ENCODE measurements at places on chromosomes 11 and 22.
A peak's percentile ranks its signal among the peaks of the same experiment; 100 is the strongest.

DNA sequence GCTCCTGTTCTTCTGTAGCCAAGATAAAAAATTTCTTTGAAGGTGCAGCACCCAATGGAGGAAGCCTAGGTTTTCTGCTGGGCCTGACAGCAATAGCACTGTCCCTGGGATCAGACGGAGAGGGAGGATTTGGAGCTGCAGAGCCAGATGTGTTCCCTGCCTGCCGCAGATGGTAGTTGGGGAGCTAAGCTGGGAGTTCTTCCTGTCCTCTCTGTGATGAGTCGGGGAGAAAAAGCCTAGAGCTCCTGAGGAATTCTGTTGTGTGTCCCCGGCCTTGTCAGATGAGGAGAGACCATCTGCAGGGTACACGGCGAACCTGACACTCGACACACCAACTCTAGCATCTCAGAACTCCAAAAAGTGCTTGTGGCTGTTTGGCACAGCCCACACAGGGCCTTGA is 103.8 kb upstream of the CRYBB3 start:
- DNase-seq, result no peak

DNA sequence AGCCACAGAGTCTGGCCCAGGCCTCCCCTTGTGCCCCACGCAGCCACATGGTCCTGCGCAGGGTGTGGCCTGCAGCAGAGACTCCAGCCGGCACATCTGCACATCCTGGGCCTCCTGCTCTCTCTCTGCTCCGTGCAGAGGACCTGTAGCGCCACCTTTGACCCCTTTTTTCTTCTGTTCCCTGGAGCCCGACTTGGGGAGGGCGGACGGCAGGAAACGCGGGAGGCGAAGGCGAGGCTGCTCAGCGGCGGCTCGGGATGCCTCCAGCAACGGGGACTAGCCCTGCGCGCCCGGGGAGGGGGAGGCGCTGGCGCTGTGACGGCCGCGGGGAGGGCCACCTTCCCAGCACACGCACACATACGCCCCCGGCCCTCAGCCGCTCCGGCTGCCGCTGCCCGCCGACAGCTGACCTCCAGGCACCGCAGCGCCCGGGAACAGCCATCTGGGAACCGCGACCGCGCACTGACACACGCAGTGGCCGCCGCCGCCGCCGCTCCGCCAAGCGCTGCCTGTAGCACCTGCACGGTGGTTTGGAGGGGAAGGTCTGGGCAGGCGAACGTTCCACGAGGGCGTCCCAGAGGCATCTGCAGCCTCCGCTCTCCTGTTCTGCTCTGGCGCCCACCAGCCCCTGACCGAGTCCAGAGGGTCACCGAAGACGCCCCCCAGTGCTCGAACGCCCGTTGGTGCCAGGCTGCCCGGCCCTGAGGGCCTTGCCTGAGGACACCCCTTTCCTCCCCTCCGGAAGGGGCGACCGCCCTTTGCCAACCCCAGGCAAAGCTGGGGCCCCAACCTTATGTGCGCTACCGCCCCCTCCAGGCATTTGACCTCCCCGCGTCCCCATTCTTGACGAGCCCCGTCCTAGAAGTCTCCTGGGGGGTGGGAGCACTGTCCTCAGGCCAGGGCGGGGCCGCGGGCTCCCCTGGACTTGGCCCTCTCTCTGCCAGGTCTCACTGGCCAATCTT is 16.9 kb upstream of the C22orf42 start:
- no peak for DNase-seq

DNA sequence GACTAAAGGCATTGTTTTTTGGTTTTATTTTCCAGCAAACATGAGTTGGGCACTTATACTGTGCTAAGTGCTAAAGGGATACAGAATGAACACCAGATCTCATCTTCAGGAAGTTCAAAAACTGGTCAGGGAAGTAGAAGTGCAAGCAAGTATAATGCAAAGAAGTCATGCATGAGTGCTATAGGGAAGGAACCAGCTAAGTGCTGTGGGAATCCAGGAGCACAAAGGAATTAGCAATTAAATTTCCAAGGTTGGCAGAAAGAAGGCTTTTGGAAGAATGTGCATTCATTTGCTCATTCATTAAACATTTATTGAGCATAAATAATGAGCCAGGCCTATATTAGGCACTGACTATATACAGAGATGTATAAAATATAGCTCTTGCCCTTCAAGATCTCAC is 143.7 kb upstream of the ARHGAP42 start:
- DNase-seq, result no peak

DNA sequence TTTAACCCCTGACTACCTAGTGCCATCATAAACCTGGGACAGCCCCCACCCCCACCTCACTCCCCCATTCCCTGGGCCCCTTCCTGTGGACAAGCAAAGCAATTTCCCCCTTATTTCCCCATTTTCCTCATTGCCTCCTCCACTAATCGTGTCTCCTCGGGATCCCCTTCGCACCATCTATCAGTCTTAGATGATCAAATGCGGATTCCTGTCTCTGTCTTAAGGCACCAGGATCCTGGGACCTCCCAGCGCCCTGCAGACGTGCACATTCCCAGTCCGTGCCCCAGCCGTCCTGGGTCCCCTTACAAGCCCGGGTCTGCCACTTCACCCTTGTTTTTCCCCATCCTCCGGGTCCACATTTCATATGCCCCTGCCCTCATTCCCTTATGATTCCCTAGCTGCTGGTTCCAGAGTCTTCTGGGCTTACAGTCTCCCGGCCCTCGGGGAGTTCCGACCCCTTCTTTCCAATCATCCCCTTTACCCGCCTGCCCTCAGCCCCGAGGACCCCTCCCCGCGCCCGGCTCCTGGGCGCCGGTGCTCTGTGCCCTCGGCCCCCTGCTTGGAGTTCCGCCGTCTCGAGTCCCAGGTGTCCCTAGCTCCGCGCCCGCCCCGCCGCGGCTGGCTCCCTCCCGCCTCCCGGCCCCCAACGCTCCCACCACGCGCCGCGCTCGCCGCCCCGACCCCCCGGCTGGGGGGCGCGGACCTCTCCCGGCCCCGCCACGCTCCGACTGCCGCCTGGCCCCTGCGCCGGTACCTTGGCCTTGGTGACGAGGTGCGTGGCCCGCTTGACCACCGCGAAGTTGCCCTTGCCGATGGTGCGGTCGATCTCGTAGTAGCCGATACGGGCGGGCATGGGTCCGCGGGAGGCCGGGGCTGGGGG is 599 bp downstream of the SIK3 start:
- no peak for DNase-seq

DNA sequence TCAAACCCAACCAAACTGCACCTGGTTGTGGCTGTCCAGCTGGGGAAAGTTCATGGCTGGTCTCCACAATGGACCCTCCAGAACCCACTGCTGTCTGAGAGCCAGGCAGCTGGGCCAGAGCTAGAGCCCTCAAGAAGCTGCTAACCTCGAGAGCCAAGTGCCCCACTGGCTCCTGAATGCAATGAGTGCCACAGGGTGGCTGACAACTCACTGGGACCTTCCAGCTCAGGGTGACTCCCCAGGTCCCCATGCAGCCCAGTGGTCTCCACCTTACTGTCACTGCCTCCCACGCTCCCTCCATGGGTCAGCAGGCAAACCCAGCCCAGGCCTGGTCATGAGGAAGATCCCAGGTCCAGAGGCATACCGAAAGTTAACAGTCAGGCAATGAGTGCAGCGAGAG is 8.0 kb upstream of the CHST1 start:
- no peak for DNase-seq

GRCh38 chr11:18137186-18137800 is 4.9 kb downstream of the MRGPRX3 start:
- no peak for DNase-seq

- DNase-seq, result no peak
These were observed 751 bp downstream of the FIBIN start for GRCh38 chr11:26994631-26995095.

DNA sequence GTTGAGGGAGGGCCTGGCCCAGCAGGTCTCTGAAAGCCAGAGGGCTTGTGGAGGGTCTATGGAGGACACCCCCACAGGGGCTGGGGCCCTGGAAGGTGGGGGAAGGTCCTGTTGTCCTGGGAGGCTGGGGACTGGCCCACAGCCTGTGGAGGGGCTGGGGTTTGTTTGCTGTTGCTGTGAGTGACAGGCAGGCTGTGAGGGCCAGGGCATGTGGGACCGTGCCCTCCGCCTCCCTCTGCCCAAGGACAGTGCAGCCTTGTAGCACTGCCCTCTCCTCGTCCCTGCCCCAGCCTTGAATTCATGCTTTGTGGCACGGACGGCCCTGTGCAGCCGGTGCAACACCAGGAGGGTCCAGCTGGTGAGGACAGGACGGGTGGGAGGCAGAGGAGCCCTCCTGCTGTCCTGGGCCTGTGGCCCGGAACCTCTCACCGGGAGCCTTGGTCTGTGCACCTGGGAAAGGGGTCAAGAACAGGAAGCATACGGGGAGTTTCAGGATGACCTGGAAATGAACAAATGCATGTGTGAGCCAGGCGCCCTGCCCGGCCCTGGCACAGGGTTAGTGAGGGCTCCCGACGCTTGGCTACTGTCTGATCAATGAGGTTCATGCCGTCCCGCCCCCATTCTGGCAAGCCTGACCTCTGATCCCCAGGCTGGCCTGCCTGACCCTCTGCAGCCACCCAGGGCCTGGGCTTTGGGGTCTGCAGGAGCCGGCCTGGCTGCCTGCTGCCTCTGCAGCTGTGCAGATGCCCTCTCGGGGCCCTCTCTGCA is 37.4 kb upstream of the PRODH start:
- DNase-seq, result no peak

DNA sequence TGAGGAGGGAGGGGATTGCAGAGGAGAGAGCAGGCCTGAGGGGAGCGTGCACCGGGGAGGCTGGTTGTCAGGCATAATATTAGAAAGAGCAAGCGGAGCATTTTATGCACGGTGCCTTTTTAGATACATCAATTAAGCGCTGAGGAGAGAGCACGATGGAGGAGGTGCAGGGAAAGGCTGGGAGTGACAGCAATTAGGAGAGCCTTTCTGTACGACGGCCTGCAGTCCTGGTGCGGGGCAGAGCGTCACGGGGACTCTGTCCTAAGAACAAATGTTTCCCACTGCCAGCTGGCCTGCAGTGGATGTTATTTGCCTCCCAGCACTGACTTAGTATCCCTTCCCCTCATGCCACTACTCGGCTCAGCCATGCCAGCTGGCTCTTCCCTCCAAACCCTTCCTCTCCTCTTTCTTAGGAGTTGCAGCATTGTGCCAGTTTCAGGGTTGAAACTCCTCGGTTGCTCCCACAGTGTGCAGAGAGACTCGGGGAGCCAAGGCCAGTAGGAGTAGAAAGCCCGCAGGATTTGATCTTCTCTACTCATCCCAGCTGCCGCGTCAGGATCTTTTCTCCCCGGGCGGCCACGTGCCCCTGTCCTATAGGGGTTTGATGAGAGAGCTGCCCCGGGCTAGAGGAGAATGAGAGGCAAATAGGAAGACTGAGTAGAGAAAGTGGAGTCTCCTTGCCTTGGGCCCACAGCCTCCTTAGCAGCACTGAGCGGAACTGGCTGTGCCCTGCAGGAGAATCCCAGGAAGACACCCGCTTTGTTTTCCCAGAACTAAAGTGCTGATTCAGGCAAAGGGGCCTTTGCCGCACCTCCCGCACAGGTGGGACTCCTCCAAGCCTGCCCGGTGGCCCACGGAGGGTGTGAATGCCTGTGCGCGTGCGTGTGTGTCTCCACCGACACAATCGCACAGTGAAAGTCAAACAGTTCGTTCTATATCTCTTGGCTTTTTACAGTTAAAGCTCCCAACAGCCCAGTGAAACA is 875.3 kb downstream of the NTM start:
- DNase-seq, result no peak

GRCh38 chr11:72730737-72731136 is 21.5 kb downstream of the ARAP1 start:
- DNase-seq, result no peak

GRCh38 chr22:28009272-28009827 is 90.3 kb upstream of the PITPNB start:
- peak; percentile 90 for DNase-seq

DNA sequence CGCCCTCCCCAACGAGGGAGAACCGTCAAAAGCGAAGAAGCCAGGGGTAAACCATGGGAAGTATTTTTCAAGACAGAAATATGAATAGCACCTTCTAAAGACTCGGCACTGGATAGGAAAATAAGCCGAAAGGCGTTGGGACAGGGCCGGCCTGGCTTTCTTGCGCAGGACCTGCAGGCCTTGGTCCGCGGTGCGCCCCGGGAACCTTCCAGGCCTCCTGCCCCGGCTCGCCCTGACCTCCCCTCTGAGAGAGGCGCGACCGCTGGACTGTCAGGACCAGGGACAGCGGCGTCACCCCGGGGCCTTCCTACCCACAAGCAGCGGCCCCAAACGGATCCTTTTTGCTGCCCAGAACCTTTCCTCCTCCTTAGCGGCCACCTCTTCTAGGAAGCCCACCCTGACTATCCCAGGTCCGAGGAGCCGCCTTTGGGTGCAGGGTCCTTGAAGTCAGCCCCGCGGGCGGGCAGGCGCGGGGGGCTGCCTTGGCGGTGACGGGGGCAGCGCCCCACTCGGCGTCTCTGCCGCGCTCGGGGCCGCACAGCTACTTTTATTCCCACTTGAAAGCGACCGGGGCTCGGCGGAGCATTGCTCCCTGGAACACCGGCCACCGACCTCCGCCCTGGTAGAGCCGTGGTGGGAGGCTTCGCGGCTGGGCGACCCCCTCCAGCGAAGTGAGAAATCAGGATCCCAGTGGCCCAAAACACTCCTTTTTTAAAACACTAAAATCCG is 650 bp upstream of the MAPK11 start:
- peak; percentile 72 for DNase-seq

Data from cardiac fibroblast (primary cell).